Left ventricle myocardium superior (tissue), 1 donor: ENCODE measurements at places on chromosomes 4 and X.

- DNase-seq = peak; percentile 73
Measured at GRCh38 chrX:154458954-154459778, 1.1 kb downstream of the PLXNA3 start.

GRCh38 chr4:30946288-30946687 is 226.1 kb downstream of the PCDH7 start:
- no peak for DNase-seq

DNA sequence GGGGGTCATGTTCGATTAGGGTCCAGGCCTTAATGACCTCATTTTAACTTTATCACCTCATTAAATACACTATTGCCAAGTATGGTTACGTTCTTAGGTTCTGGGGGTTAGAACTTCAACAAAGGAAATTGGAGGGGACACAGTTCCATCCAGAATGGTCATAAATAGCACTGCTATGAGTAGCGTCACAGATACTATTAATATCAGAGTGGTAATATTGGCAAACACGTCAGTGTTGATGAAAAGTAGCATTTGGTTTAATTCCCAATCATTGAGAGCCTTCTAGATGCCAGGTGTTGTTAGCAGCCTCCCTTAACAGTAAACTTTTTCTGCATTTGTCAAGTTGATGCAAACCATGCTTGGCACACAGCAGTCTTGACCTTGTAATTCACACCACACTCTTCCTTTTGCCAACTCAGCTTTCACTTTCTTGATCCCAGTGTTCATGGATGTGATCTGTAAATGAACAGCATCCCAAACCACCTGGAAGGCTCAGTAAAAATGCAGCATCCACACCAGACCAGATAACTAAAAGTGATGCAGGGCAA is 912.5 kb upstream of the TENM3 start:
- DNase-seq = no peak

DNA sequence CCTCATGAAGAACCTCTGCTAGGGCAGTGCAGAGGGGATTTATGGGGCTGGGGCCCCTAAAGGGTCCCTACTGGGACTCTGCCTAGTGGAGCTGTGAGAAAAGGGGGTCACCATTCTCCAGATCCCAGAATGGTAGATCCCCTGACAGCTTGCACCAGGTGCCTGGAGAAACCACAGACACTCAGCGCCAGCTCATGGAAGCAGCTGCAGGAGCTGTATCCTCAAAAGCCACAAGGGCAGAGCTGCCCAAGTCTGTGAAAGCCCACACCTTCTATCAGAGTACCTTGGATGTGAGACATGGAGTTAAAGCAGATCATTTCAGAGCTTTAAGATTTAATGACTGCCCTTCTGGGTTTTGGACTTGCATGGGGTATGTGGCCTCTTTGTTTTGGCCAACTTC is 38.6 kb downstream of the MAP9 start:
- no peak for DNase-seq

DNA sequence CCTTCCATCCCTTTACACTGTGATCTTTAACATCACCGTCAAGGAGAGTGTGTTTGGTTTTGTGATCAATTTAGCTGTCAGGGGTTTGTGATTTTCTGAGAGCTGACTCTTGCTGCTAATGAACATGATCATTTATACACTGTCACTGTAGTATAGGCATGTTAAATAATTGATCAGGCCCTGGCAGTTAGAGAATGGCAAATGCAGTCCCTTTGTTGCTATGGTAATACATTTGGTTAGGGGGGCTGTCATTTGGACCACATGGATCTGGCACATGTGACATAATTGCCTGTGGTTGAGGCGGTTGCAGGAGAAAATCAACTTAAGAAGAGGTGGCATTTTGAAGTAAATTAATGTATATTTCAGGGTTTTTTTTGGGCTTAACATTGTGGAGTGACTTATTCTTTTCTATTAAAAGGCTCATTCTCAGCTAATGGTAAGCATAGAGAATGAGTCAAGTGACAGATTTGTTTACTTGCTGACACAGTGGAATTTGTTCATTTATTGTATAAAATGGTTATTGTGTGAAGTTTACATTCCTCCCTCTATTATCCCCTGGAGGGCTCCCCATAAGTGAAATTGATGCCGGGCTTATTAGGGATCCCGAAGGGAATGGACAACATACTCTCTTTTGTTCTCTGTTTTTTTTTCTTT is 114.0 kb downstream of the FHIP1A start:
- no peak for DNase-seq

- peak; percentile 29 for DNase-seq
Measured at GRCh38 chr4:109879081-109879480, 31.2 kb downstream of the LRIT3 start.

- DNase-seq = no peak
Measured at GRCh38 chrX:120456973-120457372, 12.1 kb downstream of the LAMP2 start.

DNA sequence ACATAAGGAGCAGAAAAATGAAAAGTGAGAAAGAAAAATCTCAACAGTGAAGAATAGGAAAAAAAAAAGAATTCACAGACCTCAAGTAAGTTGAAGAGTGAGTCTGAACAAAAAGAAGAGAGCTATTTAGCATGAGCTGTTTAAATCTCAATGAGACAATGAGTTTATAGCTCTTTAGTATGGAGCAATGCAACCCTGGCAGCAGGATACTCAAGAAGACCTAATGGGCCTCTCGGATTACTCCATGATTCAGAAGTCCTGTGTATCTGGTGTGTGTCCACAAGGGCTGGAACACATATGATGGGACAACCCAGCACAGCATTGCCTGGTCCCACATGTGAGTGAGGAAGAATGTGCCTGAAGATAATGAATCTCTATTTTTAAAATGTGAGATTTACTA is 563.1 kb upstream of the INTU start:
- no peak for DNase-seq

DNA sequence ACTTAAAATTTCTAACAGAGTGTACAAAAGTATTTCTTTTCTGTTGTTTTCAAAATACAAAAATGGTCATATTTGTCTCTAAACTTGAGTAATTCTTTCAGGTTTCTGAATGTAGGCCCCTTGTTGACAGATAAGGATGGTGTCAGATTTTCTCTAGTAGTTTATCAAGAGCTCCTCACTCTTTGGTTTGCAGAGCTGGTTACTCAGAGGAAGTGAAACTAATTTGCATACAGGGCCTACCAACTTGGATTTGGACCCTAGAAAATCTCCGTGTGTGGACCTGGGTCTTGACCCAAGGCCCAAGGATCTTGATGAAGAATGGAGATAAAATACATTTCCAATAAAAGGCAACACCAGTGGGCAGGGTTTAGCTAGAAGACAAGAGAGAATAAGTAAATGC is 433 bp upstream of the ADH6 start:
- DNase-seq = no peak

DNA sequence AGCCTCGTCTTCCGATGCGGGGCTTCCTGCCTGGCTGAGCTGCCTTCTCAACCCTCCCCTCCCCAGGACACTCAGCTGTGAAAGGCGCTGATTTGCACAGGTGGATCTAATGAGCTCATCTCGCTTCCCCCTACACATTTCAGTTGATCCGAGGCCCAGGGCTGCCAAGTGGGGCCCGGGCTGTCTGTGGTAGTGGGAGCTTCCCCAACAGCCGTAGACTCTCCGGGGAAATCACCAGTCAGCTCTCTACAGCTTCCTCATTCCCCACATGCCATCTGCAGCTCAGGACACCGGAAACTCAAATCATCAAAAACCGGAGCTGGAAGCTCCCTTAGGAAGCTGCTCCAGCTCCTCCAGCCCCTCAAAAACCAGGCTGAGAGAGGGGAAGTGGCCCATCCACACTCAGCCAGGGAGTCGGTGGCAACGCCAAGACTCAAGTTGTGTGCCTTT is 56.2 kb downstream of the SMIM20 start:
- DNase-seq = peak; percentile 63

GRCh38 chrX:154471839-154472684 is 7.0 kb downstream of the LAGE3 start:
- peak; percentile 9 for DNase-seq

GRCh38 chr4:141180991-141181761 is 39.5 kb upstream of the ZNF330 start:
- DNase-seq = no peak

DNA sequence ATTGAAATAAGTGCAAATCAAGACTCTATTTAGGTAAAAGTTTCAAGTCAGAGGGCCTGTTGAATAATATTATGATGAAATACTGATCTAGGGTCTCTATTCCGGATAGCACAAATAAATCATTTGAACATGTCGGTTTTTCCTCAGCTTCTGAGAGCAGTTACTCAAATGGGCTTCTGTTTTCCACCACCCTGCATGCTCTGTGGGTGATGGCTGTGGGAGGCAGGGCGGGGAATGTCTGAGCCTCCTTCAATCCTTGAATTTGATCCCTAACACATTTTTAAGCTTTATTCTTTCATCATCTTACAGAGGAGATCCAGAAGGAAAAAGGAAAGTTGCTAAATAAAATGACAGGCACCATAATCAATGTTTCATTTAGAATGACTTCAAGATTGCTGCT is 8.5 kb downstream of the UNC5C start:
- no peak for DNase-seq

- no peak for DNase-seq
Measured at GRCh38 chrX:110675886-110676285, 119.7 kb downstream of the CHRDL1 start.

DNA sequence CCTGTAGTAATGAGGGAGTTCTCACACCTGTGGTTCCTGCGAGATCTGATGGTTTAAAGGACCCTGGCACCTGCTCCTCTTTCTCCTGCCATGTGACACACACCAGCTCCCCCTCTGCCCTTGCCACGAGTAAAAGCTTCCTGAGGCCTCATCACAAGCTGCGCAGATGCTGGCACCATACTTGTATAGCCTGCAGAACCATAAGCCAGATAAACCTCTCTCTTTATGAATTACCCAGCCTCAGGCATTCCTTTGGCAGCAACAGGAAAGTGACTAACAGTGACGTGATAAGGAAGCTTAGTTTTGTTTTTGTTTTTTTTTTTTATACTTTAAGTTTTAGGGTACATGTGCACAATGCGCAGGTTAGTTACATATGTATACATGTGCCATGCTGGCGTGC is 130.9 kb downstream of the AFAP1 start:
- no peak for DNase-seq

DNA sequence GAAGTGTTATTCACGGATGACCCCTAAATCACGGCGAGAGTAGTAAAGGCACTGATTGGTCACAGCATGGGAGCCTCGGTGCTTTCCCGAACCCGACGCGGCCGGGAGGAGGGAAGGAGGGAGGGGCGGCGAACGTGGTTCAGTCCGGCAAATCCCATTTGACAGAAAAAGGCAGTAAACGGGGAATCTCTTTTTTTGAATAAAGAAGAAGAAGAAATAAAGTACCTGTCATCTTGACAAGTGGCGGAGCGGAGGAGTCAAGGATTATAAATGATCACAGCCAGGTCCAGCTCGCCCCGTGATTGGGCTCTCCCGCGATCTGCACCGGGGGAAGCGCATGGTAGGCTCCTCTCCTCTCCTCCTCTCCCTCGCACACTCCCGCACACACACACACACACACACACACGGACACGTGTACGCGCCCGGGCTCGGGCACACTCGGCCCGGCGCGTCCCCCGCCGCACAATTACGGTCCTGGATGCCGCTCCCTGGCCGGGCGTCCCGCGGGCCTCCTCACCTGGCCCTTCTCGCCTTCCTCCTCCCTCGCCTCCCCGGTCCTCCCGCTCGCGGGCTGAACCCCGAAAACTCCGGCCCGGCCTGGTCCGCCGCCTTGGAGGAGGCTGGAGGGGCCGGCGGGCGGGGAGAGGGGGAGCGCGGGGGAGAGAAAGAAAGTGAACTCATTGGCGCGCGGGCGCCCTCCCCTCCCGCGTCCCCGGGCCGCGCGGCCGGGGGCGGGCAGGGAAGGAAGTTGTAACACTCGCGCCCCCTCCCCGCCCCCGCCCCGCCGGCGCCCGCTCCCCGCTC is 99.2 kb upstream of the TENM3 start:
- DNase-seq = peak; percentile 29

DNA sequence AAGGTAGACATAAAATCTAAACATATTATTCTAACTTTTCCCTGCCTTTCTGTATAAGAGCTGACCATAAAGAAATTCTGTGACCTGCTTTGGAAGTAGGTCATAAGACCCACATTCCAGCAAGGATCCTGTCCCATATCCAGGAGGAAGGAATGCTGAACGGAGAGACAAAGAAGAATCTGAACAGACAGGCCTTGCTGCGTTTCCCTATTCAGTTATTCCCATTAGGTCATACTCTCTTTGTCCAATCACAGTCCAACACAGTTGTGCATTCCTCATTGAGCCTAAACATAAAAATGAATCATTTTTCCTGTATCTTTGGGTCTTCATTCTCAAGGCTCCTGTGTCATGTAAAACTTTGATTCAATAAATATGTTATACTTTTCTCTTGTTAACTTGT is 287.6 kb upstream of the TAPT1 start:
- DNase-seq = no peak
